Activated T-helper 2 cell treated with anti-CD3 and anti-CD28 coated beads, Interferon-gamma antibody, Interleukin-2, Interleukin-4, amounts not matched to agents 10 μg/mL and 5 μg/mL and 100 μg/mL, durations not matched to agents 14 hours and 24 hours and 36 hours (primary cell): ENCODE measurements at places on chromosomes 6 and 20.
A peak's percentile ranks its signal among the peaks of the same experiment; 100 is the strongest.

DNA sequence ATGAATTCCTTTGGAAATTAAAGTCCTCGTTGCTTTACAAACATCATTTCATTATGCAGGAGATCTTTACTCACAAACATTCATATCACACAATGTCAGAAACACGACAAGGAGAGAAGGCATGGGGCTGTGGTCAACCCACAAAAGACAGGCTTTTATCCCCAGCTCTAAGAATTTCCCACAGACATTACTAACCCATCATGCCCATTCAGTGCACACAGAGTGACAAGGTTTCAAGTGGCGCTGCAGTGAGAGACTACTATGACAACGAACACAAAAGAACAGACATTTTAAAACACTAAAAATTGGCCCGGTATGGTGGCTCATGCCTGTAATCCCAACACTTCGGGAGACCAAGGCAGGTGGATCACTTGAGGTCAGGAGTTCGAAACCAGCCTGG is 579.8 kb upstream of the AGPAT4 start:
- no peak for DNase-seq
- H3K4me1 ChIP-seq = no peaks in the 10 kb centered on the region
- H3K4me3 ChIP-seq = no peak overlapping the region

GRCh38 chr20:21342656-21343345 is 39.7 kb downstream of the XRN2 start:
- peaks cover 74% of the 10 kb centered on the region for H3K36me3 ChIP-seq
- DNase-seq = no peak
- no peak overlapping the region for H3K27ac ChIP-seq

DNA sequence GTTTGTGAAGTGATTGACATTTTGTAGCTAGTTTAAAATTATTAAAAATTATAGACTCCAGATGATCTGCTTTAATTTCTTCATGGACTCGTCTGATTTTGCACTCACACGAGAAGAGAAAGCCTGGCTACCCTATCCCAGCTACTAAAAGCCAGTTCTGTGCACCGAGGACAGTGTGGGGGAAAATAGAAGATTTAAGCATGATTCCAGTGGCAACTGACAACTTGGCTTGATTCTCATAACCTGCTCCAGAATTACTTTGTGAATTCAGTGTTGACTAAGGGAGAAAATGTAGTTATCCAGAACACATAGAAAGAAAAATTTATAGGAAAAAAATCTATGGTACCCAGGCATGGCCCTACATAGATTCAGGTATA is 88.7 kb downstream of the SNAP25 start:
- peaks cover 24% of the 10 kb centered on the region for H3K4me1 ChIP-seq
- no peak for DNase-seq
- H3K27me3 ChIP-seq = peaks cover 55% of the 10 kb centered on the region
- no peak overlapping the region for H3K27ac ChIP-seq
- no peak overlapping the region for H3K4me3 ChIP-seq

DNA sequence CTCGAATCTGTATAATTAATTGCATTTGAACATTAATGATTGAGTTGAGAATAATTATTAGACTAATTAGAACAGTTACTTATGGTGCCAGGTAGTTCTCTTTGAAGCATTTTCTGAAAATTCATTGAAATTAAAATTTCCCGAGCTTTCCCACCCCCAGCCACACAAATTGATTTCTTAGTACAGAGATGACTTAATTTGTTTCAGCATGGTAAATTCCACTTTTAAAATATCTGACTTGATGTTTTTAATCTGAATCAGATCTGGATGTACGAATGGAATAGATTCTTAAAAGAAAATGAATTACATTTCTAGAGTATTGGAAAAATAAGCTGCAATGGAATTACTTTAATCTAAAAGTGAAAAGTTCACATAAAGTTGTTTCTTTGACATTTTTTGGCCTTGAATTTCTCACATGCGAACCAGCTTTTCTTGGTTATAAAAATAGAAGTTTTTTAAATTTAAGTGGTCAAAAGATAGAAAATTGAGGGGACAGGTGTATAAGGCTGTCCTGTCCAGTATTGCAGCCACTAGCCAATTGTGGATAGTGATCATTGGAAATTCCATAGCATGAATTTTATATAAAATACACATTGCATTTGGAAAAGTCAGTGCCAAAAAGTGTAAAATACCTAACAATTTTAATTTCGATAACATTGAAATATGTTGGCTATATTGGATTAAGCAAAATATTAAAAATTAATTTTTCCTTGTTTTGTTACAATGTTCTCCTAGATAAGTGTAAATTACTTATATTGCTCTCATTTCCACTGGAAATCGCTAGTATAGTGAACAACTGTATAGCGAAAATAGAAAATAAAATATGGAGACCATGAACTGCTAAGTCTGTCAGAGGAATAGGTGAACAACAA is 102.9 kb downstream of the OR2B2 start:
- peak overlapping the region; percentile 98 for H3K27ac ChIP-seq
- no peak for DNase-seq
- no peaks in the 10 kb centered on the region for H3K27me3 ChIP-seq
- H3K36me3 ChIP-seq = no peaks in the 10 kb centered on the region
- H3K4me3 ChIP-seq = peak overlapping the region; percentile 90
- H3K4me1 ChIP-seq = peaks cover 66% of the 10 kb centered on the region

- H3K4me3 ChIP-seq = no peak overlapping the region
- no peaks in the 10 kb centered on the region for H3K4me1 ChIP-seq
- DNase-seq = no peak
- H3K36me3 ChIP-seq = no peaks in the 10 kb centered on the region
- H3K27me3 ChIP-seq = no peaks in the 10 kb centered on the region
These were observed 298.1 kb upstream of the TCF21 start for GRCh38 chr6:133590814-133591213.

DNA sequence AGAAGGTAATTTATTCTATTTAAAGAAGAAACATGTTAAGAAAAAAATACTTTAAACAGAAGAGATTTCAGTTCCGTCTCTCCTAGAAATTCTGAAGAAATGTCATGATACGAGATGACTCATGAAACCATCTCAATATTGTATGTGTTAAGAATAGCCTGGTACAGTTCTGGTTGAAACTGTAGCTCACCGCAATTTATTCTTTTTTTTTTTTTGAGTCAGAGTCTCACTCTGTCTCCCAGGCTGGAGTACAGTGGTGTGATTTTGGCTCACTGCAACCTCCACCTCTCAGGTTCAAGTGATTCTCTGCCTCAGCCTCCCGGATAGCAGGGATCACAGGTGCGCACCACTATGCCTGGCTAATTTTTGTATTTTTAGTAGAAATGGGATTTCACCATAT is 103.3 kb downstream of the ARHGAP18 start:
- no peak overlapping the region for H3K4me3 ChIP-seq

DNA sequence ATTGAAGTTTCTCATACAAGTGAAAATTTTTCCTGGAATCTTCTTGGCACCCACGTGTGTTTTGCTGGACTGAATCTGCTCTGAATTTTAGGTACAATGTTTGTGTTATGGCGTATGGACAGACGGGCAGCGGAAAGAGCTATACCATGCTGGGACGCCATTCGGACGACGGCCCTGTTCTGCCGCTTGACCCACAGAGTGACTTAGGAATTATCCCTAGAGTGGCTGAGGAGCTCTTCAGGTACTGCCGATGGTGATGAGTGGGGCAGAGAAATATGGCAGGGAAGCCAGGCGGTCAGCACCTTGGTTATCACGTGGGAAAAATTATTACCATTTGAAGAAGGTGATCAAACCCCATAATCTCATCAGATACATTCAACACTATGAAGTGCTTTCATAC is 36.3 kb downstream of the KIF25 start:
- peaks cover 5% of the 10 kb centered on the region for H3K36me3 ChIP-seq
- peaks cover 6% of the 10 kb centered on the region for H3K4me1 ChIP-seq
- H3K27me3 ChIP-seq = peaks cover 5% of the 10 kb centered on the region
- no peak overlapping the region for H3K27ac ChIP-seq
- no peak for DNase-seq
